Hematopoietic multipotent progenitor cell treated with erythropoietin and hydrocortisone succinate and interleukin-3 and kit ligand, for 15 days (in vitro differentiated cells): ENCODE measurements at places on chromosomes 3 and 15.

DNA sequence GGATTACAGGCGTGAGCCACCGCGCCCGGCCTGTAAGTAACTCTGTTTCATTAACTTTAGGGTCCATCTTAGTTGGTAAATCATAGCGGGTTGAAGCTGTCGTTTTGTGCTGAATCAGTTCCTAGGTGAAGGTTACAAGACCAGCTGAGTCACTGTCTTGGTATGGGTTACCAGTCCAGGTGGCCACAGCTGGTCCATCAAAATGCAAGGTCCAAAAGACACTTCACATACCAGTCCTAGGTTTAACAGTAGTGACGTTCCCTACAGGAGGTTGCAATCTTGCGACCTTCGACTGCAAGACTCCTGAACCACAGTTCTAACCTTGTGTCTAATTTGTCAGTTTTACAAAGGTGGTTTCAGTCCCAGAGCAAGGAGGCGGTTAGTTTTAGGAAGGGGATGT, 160.1 kb upstream of the ATP10A start:
- no peak for DNase-seq

DNA sequence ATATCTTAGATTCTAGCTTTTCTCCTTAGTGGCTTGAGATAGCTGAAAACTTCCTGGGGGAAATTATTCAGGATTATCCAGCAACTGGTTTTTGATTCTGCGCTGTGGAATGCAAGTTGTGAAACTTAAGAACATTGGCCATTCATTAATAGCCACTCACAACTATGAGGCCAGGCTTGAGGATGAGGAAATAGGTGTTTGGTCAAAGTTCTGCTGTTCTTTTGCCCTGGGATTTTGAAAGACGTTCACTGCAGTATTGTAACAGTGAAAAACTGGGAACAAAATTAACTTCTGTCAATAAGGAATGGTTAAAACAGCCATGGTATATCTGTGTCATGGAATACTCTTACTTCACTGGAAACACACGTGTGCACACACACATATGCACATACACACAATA, 44.1 kb downstream of the CTXND1 start:
- DNase-seq: no peak

- no peak for DNase-seq
Observed at GRCh38 chr3:154015307-154015706, 105.9 kb upstream of the ARHGEF26 start.

GRCh38 chr3:24047513-24047912, 102.4 kb downstream of the NR1D2 start:
- DNase-seq: no peak

DNA sequence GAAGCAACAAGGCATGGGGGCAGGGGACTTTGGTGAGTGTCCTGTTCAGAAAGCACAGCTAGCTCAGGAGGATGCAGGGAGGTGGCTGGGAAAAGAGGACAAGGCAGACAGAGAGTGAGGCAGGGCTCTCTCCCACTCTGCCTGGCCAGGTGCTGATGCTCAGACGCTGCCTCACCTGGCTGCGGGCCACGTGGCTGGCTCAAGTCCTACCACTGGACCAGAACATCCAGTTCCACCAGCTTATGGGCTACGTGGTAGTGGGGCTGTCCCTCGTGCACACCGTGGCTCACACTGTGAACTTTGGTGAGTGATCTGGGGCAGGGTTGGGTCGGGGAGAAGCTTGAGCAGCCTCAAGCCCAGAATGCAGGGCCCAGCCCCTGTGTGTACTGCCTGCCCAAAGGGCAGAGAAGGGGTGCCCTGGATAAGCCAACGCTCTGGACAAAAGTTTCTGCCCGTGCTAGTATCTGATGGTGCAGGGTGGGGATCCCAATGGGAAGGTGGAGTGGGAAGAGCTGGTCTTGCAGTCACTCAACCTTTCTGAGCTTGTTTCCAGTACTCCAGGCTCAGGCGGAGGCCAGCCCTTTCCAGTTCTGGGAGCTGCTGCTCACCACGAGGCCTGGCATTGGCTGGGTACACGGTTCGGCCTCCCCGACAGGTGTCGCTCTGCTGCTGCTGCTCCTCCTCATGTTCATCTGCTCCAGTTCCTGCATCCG, 20.9 kb downstream of the NOX5 start:
- peak; percentile 18 for DNase-seq

GRCh38 chr3:160194438-160194837, 30.8 kb upstream of the C3orf80 start:
- no peak for DNase-seq

GRCh38 chr3:62241279-62241678, 132.1 kb downstream of the FEZF2 start:
- DNase-seq: no peak

GRCh38 chr3:50167069-50167840, 12.1 kb downstream of the SEMA3F start:
- DNase-seq: no peak

DNA sequence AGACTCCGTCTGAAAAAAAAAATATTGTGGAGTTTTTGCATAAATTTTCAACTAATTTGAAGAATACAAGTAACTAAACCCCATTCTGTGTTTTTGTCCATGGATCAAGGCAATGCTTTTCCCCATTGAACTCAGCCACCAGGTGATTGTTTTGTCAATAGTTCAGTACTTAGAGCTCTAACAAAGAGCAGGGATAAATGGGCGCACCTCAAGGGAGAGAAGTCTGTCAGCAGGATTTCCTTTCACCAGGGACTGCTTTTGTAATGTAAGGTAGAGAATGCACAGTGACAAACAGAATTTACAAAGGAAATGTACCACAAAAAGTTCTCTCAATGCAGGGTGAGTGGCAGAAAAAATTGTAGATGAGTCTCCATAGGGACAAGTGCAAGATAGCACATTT, 10.8 kb upstream of the ATP13A5 start:
- DNase-seq: no peak

GRCh38 chr15:75109021-75109735, 85.8 kb downstream of the PPCDC start:
- DNase-seq: no peak

DNA sequence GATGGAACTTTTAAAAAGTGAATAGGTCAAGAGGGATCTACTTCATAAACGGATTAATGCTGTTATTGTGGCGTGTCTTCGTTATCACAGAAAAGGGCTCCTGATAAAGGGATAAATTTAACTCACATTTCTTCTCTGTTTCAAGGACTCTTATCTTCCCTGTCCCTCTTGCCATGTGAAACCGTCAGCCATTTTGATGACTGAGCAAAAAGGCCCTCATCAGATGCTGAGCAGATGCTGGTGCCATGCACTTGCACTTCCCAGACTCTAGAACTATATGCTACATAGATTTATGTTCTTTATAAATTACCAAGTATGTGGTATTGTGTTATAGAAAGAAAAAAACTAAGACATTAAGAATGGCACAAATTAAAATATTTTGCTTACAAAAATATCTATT, 1011.8 kb upstream of the GBE1 start:
- DNase-seq: no peak
